Cardiac fibroblast (primary cell): ENCODE measurements at places on chromosomes 4 and X.

GRCh38 chrX:86047936-86048280, 550 bp upstream of the CHM start:
- no peak for DNase-seq

DNA sequence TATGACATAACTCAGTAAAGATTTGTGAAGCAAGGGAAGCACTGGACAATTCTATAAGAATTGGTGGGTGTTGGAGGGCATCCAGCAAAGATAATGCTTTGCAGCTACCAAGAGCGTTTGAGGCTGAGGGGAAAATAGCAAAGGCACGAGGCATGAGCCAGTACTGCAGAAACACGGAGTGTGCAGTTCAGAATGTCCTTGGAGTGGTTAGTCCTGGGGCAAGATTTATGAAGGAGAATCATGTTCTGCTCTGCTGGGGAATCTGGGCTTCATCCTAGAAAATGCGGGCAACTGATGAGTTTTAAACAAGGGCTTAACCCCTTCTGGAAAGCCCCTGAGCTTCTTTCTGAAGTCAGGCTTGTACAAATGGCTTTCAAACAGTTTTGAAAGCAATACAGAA, 452.5 kb downstream of the IL15 start:
- peak; percentile 67 for DNase-seq

DNA sequence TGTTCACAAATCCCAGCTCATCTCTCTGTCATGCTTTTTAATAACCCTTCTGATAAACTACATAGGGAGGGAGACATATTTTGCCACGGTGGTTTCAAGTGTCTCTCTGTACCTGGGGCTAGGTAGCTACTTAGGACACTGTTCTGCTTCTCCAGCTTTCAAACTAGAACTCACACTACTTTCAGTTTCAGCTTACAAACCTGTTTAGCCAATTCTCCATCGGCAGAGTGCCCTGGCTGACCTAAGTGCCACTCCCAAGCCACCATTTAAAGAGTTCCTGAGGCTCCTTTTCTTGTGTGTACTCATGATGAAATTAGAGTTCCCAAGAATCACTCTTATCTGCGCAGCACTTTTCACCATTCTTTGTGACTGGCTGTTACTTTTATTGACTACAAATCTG, 899.2 kb downstream of the FAT4 start:
- no peak for DNase-seq

GRCh38 chrX:111086591-111087006, 9.4 kb upstream of the PAK3 start:
- DNase-seq = no peak

GRCh38 chr4:106587558-106587957, 219.0 kb upstream of the GIMD1 start:
- DNase-seq = peak; percentile 21

- peak; percentile 46 for DNase-seq
Observed at GRCh38 chr4:102809190-102809589, 18.2 kb downstream of the UBE2D3 start.

DNA sequence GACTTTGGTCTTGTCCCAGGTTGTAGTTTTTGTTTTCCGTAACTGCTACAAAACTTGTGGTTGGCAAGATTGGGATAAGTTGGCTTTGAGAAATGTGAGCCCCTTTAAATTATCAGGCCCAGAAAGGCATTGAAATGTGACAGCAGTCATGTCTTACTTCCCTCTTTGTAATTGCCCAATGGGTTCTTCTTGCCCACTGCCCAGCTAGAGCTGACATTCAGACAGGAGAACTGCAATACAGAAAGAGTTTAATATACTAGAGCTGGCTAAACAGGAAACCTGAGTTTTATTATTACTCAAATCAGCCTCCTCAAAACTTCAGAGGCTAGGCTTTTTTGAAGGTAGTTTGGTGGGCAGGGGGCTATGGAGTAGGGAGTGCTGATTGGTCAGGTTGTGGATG, 288.3 kb downstream of the ZNF674 start:
- DNase-seq = no peak

DNA sequence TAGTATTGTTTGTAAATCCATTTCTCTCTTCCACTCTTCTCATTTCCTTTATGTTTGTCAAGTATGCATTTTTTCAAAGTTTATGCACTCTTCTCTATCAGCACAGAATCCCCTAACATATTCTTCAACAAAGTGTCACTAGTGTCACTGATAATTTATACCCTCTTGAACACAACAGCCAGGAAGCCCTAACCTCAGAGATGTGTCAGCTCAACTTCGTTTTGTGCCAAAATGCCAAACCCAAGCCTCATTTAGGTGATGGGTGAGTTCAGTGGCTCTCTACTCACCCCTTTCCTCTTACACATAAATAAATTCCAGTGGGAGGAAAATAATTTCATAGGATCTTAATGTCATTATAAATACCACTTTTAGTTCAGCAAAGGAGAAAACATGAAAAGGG, 22.4 kb upstream of the P2RY10 start:
- no peak for DNase-seq

- DNase-seq = no peak
Observed at GRCh38 chr4:5963611-5964010, 54.6 kb downstream of the C4orf50 start.
